DMS79 (cell line): ENCODE measurements at places on chromosomes 1 and 21.

- no peak for DNase-seq
Observed at GRCh38 chr1:98923667-98924066, 81.0 kb downstream of the PLPPR5 start.

DNA sequence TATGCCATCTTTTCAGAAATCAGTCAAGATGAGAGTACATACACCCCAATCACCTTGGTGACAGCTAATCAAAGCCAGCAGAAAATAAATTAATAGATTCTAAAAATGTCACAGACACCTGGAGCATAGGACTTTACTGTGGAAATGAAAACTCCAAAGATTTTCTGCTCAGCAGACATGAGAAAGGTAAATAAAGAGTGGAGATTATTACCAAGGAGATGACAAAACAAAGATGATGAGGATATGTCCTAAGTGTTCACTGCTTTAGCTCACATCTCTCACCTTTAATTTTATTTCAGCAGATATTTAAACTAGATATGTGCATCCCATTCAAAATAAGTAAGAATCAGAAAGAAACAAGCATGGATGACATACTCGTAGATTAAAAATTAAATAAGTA is 14.8 kb upstream of the KCNT2 start:
- no peak for DNase-seq

GRCh38 chr1:183227422-183228346 is 41.6 kb downstream of the LAMC2 start:
- no peak for DNase-seq

GRCh38 chr1:14553711-14554110 is 44.8 kb upstream of the KAZN start:
- no peak for DNase-seq

- DNase-seq: no peak
Observed at GRCh38 chr1:71780681-71781080, 501.7 kb downstream of the NEGR1 start.

GRCh38 chr21:34941162-34941561 is 107.9 kb downstream of the RUNX1 start:
- DNase-seq: no peak

DNA sequence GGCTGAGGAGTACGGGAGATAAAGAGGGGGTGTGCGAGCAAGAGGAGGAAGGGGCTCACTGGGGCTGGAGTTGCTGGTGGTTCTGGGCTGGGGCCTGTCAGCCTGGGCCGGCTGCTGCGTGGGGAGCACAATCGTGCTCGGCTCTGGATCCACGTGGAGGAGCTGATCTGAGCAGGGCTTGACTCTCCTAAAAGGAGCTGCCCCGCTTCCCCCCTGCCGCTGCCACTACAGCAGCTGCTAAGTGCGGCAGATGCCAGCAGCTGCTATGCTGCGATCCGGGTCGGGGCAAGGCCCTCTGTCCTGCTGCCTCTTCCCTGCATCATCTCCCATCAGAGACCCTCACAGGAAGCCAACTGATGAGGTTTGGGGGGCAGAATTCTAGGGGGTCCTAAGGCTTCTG is 165.9 kb downstream of the PCBP3 start:
- DNase-seq: no peak

DNA sequence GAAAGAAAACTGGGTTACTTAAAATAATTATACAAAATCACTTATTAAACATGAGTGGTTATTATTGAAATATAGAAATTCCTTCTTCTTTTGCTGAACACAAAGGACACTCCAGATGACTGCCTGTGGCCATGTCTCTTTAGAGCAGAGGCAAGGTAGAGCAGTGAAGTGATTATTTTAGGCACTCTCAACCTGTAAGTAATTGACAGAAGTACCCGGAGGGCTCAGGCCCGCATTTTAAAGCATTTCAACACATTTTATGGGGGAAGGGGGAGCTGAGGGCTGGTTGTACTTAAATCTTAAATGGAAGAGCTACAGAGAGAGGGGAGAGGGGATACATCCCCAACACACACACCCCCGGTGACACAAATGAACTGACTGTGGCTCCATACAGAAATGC is 10.2 kb downstream of the OSCP1 start:
- DNase-seq: no peak
